ENCODE measurements at places on chromosomes 2 and 18. TPM values are rescaled to one million over a fixed set of nuclear protein-coding genes. Genes with fewer than 3 reads are reported as not detected.

Gene HMSD
- total RNA-seq, result not detected

Gene CLEC4F
- 0.12 TPM for total RNA-seq

Gene DAW1
- total RNA-seq, result 0.20 TPM

- DNase-seq, result no peak
These were observed 152.9 kb upstream of the EPAS1 start for GRCh38 chr2:46144133-46144800.

DNA sequence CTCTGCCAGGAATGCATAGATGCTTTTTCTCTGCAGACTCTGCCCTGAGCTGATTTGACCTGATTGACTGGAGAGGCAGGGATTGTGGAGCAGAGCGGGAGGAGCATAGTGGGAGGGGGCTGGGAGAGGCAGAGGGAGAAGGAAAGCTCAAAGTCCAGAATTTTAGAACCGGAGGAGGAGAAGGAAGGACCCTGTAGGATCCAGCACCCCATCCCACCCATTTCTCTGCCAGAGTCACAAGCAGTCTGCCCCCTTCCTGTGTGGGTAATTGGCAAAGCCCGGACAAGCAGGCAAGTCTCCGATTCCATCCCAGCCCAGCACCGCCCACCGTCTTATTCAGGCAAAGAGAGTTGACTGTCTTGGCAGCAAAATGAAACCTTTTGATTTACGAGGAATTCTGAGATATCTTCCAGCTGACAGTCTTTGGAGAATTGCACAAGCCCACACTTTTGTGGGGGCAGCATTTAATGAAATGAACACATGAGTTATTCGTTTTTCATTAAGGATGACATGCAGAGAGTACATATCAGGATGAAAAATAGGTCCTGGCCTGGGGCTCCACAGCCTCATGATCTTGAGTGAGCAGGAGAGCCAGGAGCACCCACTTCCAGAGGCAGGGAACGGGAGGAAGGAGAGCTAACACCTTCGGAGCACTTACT is 103.1 kb downstream of the MCFD2 start:
- peak; percentile 83 for DNase-seq

DNA sequence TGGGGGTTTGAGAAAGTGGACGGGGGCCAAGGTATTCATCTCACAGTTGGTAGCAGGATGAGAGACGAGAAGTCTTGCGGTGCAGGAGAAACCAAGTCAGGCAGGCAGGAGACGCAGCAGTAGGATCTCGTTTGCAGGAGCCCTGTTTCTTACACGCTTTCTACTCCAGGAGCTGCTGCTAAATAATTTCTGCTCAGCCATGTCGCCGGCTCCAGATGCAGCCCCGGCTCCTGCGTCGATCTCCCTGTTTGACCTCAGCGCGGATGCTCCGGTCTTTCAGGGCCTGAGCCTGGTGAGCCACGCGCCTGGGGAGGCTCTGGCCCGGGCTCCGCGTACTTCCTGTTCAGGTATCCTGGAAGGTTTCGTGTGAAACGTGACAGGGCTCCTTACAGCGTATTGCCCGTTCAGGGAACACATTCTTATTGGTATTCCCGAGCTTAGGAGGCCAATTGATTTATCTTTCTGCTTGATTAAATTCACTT is 494 bp downstream of the ANKZF1 start:
- DNase-seq, result peak; percentile 77

GRCh38 chr2:204019572-204020501 is 83.3 kb downstream of the ICOS start:
- DNase-seq, result no peak

DNA sequence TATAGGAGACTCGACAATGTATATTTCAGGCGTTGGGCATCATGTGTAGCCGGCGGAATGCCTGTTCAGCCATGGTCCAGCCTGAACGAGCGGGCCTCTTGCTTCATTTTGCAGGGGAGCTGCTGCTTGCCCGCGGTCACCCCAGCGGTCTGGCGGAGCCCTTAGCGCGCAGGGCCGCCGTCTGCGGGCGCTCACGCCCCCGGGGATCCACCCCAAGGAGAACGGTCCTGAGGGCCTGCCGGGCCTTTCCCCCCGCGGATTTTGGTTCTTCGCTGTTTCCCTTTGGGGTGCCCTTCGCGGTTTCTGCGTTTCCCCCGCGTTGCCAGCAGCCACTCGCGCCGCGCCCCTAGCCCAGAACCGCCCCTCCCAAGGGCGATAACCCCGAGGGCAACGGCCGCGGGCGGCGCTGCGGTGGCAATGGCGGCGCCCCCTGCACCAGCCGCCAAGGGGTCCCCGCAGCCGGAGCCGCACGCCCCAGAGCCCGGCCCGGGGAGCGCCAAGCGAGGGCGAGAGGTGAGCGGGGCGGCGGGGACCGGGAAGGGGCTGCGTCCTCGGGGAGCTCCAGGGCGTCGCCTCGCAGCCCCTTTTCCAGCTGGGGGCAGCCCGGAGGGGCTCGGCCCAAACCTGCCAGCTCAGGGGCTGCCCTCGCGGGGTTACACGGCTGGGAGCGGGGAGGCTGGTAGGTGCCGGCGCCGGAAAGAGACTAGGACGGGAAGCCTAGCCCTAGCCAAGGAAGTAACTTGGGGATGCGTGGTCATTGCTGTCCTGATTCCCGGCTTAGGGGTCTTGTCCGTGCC is at the start of gene MFSD2B:
TSS of gene MFSD2B (plus strand) at position 406 of the 797 bp plus-strand sequence. CDS start at position 418, 12 bp downstream.
- no peak for DNase-seq

DNA sequence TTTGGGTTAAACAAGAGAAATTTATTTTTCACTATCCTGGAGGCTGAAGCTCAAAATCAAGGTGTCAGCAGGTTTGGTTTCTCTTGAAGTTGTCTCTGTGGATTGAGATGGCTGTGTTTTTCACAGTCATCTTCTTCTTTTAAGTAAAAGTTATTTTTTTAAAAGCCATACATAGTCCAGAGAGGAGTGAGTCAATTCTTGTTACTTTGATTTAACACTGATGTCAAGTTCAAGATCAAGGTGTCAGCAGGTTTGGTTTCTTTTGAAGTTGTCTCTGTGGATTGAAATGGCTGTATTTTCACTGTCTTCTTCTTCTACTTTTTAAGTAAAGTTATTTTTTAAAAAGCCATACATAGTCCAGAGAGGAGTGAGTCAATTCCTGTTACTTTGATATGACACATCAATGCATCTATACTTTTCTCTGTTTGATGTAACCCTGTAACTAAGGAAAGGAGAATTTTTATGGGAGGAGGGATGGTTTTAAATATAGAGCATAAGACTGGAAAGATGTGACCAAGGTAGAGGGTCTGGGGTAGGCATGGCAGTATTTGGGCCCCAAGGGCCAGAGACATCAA is 22.5 kb upstream of the RASGRP3 start:
- no peak for DNase-seq

- no peak for DNase-seq
These were observed 107.0 kb downstream of the BCL2L11 start for GRCh38 chr2:111227716-111228141.
